ENCODE measurements at places on chromosomes 3 and 15.

- no peak for DNase-seq
These were observed 329.5 kb upstream of the AZI2 start for GRCh38 chr3:28678086-28678485.

- DNase-seq = no peak
These were observed 37.6 kb upstream of the ATP11B start for GRCh38 chr3:182755712-182756111.

DNA sequence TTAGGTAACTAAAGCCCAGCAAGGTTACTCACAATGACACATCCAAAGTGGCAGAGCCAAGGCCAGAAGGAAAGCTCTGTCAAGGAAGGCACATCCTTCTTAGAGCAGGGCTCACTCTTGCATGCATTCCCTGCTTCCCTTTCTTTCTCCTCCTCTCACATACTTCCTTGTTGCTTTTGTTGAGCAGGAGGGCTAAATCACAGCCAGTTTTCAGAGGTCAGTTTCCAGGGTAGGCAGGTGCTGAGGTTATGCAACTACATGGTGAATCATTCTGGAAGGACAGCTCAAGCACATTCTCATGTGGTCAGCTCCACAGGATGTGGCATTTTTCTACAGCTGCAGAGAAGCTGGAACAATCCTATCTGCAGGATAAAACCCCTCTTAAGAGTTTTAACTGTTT is 275.6 kb downstream of the ZNF621 start:
- no peak for DNase-seq

GRCh38 chr3:32584660-32585059 is 14.0 kb upstream of the DYNC1LI1 start:
- no peak for DNase-seq

DNA sequence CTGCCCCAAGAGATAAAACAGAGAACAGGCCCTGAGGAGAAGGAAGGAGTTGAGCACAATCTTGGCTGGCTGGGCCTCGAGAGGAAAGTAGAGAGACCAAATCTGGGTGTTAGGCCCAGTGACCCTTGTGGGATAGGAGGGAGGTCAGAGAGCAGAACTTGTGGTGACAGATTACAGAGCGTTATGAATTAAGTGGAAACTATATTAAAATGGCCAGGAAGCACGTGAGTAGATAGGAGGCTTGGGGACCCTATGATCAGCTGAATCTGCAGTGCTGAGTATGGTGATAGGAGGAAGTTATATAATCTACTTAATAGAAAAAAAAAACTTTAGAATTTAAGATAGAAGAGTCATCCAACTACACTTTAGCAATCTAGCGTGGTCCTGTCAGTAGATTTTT is 30.0 kb downstream of the ST6GAL1 start:
- DNase-seq = no peak

- no peak for DNase-seq
These were observed 147.3 kb upstream of the DPH6 start for GRCh38 chr15:35693286-35693685.

GRCh38 chr3:18679238-18679637 is 254.1 kb upstream of the SATB1 start:
- no peak for DNase-seq

DNA sequence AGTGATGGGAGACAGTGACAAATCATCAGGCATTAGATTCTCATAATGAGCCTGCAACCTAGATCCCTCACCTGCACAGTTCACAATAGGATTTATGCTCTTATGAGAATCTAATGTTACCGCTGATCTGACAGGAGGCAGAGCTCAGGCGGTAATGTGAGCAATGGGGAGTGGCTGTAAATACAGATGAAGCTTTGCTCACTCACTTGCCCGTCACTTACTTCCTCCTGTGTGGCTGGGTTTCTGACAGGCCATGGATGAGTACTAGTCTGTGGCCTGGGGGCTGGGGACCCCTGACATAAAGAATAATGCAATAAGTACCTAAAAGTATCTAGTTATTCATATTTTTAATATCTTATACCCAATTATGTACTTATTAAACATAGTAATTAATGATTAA is 15.6 kb downstream of the IQCB1 start:
- no peak for DNase-seq
